ENCODE measurements at places on chromosomes 3 and 15. TPM values are rescaled to one million over a fixed set of nuclear protein-coding genes. Genes with fewer than 3 reads are reported as not detected.

DNA sequence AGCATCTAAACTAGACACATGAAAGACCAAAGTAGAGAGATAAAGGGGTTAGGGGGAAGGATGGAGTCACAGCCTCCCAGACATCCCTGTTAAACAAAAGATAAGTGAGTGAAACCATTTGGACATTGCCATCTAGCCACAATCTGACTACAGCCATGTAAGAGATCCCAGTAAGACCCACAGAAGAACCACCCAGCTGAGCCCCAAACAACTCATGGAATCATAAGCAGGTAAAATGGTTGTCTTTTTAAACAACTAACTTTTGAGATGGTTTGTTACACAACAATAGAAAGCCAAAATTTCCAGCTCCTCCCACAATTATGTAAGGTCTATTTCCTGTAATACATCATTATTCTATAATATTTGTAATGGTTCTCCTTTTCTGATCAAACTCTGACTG is 437.5 kb downstream of the IGSF11 start:
- no peak for DNase-seq
- no peak overlapping the region for H3K27ac ChIP-seq
- no peaks in the 10 kb centered on the region for H3K4me1 ChIP-seq
- H3K36me3 ChIP-seq: no peaks in the 10 kb centered on the region
- H3K27me3 ChIP-seq: no peaks in the 10 kb centered on the region

Gene RARB
- total RNA-seq: not detected

- peaks cover 43% of the 10 kb centered on the region for H3K4me1 ChIP-seq
- no peaks in the 10 kb centered on the region for H3K27me3 ChIP-seq
- DNase-seq: no peak
These were observed 51.5 kb downstream of the ZMAT3 start for GRCh38 chr3:179020112-179020511.

DNA sequence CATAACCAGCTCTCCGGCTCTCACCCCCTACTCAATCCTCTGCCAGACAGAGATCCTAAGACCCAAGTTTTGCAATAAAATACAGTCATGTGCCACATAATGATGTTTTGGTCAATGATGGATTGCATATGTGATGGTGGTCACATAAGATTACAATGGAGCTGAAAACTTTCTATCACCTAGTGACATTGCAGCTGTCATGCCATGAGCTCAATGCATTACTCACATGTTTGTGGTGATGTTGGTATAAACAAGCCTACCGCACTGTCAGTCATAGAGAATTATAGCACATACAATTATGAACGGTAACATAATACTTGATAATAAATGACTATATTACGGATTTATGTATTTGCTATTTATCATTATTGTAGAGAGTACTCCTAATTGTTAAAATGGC is 26.9 kb upstream of the SAMMSON start:
- H3K27me3 ChIP-seq: no peaks in the 10 kb centered on the region
- no peak overlapping the region for H3K4me3 ChIP-seq
- H3K27ac ChIP-seq: no peak overlapping the region
- no peaks in the 10 kb centered on the region for H3K4me1 ChIP-seq
